ENCODE measurements at places on chromosomes 6 and 20.
A peak's percentile ranks its signal among the peaks of the same experiment; 100 is the strongest.

DNA sequence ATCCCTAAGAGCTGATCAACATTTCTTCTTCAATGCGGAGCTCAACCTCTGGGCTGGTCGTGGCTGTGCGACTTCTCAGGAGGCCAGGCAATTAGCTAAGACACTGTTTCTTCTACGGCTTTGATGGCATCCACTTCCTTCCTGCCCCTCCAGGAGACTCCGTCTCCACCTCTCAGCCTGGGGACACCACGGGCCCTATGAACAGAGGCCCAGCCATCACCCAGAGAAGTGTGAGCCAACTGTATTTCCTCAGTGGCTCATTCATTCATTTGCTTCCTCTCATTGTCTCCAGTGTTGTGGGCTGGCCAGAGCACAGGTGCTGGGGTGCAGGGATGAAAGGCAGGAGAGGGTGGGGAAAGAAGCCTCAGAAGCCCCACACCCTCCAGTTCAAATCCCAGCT is 51.8 kb upstream of the APCDD1L start:
- DNase-seq: no peak

GRCh38 chr6:169726963-169727362 is 2.7 kb upstream of the PHF10 start:
- DNase-seq: no peak

- no peak for DNase-seq
Observed at GRCh38 chr6:90249034-90249433, 47.6 kb downstream of the BACH2 start.

DNA sequence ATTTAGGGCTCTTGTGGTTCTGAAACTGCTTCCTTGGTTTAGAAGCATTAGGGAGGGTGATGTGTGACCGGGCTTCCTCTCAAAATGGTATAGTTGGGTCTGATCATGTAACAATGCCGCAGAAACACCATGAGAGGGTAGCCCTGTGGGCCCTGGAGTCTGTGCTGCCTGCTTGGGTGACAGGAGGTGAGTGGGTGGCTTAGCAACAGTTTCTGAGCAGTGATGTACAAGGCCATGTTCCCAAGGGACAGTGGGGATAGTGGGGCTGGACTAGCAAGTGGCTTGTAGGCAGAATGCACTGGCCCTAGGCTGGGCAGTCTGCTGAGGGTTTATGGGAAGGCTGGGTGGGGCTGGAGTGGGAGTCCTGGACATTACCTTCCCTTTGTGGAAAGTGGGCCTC is 106.9 kb upstream of the MYL9 start:
- DNase-seq: no peak

- peak; percentile 46 for DNase-seq
Observed at GRCh38 chr6:13486679-13487121, 700 bp downstream of the GFOD1 start.

DNA sequence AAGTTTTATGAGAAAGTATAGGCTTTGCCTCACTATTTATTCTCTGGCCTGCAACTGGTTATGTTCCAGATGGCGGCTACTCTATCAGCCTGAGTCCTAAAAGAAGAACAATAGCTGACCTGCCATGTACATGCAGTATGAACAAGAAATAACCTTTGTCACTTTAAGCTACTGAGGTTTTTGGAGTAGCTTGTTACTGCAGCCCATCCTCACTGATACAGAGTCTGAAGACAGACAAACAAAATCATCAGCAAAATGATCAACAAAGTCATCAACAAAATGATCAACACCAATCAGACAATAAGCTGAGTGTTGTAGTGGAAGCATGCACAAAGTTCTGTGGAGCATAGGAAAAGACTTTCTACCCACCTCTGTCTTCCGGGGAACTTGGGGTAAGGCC is 82.5 kb downstream of the PLCG1 start:
- DNase-seq: no peak

DNA sequence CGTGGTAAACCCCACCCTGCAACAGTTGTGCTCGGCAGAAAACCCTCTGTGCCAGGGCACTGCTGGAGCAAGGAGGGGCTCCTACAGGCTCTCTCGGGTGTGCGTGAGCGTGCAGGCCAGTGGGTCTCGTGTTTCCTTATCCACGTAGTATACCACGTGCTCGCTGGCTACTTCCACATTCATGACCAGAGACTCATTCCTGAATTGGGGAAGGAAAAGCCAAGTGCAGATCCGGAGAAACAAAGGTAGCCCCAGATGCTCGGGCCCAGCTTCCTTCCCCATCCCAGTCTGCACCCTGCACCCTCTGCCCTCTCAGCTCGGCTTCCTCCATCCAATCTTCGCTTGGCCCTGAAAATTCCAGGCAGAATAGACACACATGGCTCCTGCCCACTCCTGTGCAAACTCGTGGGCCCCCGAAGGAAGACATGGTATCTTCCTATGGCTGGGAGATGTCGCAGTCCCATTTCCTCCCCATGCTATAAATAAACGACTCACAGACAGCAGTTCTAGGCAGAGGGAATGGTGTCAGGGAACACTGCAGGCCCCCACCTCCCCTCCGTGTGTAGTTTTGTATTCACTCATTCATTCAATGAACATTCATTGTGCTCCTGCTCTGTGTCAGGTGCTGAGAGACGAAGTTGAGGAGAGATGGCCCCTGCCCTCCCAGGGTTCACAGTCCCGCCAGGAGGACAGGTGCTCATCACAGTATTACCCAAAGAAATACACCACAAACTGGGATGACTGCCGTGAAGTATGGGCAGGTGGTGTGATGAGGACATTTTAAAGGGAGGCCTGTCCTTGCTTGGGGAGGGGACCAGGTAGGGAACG is 29.6 kb downstream of the NPEPL1 start:
- DNase-seq: no peak

DNA sequence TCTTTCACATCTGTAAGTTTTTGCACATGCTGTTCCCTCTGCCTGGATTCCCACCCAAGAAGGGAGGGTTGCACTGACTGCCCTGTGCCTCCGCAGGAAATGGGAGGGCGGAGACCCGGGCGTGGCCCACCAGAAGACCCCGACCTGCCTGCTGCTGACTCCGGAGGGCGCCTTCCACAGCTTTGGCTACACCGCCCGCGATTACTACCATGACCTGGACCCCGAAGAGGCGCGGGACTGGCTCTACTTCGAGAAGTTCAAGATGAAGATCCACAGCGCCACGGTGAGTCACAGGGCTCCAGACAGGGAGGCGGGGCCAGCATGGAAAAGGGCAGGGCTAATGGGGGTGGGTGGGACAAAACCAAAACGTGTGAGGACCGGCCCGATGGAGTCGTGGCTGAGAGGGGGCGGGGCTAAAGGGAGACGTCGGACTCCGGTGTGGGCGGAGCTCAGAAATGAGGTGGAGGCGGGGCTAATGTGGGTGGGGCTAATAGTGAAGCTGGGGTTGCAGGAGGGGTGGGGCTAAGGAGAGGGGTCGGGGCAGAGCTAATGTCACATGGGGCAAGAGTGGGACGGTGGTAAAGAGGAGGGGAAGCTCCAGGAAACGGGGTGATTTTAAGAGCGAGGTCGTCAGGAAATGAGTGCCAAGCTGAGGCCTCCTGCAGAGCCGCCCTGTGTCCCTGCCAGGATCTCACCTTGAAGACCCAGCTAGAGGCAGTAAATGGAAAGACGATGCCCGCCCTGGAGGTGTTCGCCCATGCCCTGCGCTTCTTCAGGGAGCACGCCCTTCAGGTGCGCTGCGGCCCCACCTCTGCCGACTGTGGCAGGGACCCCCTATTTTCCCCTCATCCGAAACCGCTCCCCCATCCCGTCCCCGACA is 12.6 kb downstream of the HSPA12B start:
- DNase-seq: peak; percentile 59

GRCh38 chr20:22420116-22420598 is 164.2 kb downstream of the FOXA2 start:
- no peak for DNase-seq

GRCh38 chr6:82954937-82955577 is 110.6 kb downstream of the UBE3D start:
- DNase-seq: no peak

DNA sequence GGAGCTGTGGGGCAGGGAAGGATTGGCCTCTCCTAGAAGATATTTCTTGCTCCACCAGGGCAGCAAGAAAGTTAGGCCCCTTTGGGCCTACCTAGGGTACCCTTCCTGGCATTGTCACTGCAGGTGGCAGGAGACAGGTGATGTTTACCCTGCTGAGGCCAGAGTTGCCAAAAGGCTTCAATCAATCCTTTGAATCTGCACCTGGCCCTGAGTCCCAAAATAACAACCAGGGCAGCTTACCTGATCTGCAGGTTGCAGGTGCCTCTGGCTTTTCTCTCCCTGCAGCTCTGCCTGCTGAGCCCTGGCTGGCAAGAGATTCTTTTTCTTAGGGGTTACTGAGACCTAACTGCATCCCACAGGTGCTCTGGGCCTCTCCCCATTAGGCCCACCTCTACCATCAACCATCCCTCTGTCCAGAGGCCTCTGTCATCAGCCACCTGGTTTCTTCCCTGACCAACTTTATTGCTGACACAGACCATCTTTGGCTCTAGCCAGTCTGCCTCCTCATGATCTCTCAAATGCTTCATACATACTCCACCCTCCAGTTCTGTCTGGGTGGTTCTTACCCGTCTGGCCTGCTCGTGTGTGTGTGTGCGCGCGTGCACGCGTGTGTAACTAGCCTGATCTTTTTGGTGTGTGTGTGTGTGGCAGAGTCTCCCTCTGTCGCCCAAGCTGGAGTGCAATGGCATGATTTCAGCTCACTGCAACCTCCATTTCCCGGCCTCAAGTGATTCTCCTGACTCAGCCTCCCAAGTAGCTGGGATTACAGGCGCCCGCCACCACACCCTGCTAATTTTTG is 13.7 kb downstream of the BCL2L1 start:
- DNase-seq: no peak

GRCh38 chr6:118186672-118187567 is 279.9 kb downstream of the SLC35F1 start:
- no peak for DNase-seq

DNA sequence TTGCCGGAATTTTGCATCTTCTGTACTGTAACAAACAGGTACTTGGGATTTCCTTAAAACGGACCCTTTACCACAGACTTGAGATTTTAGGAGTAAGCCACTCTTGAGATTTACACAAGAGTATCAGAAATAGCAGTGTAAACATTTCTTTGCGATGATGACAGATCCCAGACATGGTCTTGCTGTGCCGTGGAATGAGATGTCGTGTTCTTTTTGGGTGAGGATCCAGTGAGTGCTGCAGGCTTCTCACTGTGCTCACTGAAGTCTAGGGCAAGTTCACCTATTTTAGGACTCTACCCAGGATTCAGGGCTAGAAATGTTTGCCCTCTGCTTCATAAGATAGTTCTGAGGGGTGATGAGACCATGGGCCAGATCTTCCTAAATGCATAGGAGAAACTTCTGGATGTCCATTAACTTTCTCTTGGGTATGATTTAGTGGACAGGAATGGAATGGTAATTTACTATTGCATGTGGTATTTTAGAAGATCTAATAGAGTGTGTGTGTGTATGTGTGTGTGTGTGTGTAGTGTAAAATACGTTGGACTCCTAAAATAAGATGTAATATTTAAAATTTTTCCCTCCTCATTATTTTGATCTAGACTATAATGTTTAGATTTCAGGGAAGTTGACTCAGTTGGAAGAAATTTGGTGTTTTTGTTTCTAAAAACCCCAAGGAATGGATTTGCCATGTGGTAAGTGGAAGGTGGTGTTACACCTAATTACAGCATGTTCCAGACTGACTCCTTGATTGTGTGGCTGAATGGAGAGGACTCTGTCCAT is 8.5 kb downstream of the LRRC1 start:
- no peak for DNase-seq

DNA sequence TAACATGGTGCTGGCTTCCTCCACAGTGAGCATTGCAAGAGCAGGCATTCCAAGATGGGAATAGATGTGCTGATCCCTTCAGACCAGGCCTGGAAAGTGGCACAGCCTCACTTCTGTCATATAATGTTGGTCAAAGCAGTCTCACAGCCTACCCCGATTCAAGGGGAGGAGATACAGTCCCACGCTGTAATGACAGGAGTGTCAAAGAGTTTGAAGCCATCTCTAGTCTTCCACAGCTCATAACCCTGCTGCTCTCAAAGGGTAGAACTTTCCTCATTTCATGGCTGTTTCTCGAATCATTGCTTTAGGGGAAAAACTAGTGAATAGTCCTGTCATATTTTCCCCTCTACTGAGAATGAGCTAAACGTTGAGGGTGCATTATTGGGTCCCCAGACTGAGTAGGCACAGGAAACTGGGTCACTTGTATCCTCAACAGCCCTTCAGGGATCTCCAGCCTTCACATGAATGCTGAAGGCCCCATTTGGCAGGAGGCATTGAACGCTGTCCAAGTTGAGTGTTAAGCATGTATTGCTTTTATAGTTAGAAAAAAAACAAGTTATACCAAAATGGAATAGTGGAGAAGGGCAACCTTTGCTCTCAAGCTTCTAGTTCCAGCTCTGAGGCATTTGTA is 27.3 kb downstream of the DTD1 start:
- no peak for DNase-seq

- no peak for DNase-seq
Observed at GRCh38 chr20:47531458-47531857, 29.8 kb downstream of the NCOA3 start.

DNA sequence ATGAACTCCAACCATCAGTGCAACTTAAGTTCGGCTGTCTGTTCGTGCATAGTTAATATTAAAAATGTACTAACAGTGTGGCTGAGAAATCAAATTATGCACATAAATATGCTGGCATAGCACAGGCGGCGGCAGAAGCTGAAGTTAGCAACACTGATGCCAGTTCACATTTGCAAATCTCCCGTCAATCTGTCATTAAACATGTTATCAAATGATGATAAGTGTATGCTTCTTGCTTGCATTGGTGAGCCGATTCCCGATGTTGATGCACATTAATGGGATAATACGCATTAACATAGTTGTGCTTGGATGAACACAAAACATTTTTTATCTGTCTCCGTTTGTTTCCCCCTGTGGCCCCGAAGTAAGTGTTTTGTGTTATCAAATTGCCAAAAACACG is 309.4 kb downstream of the ZNF217 start:
- no peak for DNase-seq

DNA sequence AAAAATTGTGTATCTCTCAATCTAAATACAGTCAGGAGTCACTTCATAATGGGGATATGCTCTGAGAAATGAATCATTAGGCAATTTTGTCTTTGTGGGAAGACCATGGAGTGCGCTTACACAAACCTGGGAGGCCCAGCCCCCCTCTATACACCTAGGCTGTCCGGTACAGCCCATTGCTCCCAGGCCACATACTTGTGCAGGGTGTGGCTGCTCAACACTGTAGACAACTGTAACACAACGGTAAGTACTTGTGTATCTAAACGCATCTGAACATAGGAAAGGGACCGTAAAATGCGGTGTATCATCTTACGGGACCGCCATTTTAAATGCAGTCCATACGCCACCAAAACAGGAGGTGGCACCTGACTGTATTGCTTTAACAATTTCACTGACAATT is 58.0 kb upstream of the FRMD1 start:
- no peak for DNase-seq

- DNase-seq: no peak
Observed at GRCh38 chr6:163080228-163080627, 334.3 kb upstream of the QKI start.

DNA sequence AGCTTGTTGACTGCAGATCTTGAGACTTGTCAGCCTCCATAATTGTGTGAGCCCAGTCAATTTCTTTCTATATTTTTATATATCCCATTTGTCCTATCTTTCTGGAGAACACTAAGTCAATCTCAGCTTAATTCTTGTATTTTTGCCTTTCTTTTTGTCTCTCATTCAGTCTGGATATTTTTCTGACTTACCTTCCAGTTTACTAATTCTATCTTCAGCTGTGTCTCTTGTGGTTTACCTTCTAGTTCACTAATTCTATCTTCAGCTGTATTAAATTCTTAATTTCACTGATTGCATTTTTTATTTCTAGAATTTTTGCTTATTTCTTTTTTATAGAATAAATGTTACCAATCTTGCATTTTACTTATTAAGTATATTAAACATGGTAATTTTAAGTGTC is 17.8 kb upstream of the RFX6 start:
- no peak for DNase-seq
